ENCODE measurements at places on chromosomes 13 and 19.

DNA sequence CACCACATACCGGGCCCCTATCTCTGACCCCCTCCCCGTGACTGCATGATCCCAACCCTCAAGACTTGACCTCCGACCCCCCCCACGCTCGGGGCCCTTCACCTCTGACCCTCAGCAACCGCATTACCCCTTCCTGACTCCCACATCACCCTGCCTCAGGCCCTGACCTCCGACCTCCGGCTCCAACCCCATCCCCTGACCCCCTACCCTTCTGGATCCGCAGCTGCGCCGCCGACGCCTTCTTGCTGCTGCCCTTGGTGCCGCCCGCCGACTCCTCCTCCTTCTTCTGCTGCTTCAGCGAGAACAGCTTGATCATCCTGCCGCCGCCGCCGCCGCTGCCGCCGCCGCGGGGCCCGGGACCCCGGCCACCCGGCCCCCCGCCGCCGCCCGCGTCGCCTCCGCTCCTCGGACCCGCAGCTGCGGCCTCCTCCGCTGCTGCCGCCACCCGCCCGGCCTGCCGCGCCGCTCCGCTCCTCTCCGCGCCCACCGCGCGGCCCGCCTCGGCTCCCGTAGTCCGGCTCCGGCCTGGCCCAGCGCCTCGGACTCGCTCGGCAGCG is at the start of gene UBE2M:
UBE2M (minus strand) TSS at position 546 of the 557 bp plus-strand sequence; CDS start at position 316, 230 bp downstream.
- no peak for DNase-seq

GRCh38 chr13:104871456-104871855 is 1664.0 kb downstream of the EFNB2 start:
- no peak for DNase-seq

DNA sequence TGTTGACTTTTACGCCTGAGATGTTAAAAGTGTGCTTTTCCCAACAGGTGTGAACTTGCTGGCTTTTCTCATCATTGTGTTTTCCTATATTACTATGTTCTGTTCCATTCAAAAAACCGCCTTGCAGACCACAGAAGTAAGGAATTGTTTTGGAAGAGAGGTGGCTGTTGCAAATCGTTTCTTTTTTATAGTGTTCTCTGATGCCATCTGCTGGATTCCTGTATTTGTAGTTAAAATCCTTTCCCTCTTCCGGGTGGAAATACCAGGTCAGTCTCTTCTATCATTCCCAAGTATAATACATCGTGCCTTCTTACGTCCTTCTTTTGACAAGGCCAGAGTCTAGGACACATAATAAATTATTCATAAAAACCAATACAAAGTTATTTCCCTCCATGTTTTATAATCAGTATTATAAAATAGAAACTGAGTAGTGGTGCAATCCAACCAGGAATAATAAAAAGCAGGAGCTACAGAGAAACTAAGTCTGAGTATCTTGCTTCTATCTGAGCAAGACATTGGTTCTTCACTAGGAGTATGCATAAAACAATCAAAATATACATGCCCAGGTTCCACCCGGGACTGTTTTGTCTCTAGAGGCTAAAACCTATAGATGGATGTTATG is 57.9 kb downstream of the RXFP2 start:
- no peak for DNase-seq

DNA sequence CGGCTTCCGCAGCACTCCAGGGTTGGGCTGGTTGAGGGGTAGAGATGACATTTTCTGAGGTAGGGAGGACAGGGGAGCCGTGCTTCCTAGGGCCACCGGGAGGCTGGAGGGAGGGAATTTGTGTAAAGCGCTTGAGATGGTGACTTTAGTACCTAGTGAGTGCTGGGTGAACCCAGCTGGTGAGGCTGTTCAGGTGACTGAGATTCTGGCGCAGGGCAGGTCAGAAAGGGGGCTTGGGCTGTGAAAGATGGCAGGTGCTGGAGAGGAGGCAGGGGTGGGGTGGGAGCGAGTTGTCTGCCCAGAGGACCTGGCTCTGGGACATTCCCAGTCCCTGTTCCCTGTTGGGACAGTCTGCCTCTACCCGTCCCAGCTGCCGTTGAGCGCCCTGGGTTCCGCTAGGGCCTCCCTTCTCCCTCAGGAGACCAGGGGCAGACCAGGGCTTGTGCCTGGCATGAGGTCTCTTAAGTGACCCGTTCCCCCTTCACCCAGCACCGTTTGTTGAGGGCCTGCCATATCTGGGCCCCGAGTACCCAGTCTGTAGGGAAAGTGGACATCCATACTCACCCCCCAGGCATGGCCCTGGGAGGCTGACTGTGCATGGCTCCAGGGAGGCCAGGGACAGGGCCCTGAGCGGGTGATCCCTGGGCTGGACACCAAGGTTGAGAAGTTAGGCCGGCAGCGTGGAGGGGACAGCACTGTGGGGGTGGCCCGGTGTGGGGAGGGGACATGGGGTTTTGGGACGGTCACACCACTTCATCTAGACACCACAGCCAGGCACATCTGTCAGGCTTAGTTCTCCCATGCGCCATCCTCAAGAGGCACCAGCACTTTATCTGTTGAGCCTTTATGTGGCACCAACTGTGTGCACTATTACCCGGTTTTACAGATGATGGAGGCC is 5.0 kb downstream of the PTOV1 start:
- no peak for DNase-seq

DNA sequence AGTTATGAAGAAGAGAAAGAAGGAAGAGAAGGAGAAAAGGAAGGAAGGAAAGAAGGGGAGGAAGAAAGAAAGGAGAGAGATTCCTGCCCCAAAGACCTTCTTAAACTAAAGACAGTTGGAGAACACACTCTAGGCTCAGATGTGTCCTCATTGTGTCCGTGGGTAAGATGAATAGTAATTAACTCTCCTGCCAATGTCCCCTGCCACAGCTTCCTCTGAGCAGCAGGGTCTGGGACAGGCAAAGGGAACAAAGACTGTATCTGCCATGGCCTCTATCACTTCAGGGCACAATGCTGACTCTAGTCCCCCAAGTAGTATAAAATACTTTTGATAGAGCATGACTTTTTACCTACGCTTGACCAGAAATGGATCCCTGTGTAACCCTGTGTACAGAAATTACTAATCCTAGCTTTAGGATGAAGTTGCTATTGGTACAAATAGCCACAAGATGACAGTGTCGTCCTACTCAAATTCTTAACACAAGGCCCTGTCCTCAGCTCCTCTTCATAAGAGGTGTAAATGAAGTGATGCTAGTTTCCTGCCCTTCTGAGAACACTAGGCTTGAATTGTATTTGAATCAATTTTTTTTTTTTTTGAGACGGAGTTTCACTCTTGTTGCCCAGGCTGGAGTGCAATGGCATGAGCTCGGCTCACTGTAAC is 186.2 kb upstream of the GPR12 start:
- no peak for DNase-seq

DNA sequence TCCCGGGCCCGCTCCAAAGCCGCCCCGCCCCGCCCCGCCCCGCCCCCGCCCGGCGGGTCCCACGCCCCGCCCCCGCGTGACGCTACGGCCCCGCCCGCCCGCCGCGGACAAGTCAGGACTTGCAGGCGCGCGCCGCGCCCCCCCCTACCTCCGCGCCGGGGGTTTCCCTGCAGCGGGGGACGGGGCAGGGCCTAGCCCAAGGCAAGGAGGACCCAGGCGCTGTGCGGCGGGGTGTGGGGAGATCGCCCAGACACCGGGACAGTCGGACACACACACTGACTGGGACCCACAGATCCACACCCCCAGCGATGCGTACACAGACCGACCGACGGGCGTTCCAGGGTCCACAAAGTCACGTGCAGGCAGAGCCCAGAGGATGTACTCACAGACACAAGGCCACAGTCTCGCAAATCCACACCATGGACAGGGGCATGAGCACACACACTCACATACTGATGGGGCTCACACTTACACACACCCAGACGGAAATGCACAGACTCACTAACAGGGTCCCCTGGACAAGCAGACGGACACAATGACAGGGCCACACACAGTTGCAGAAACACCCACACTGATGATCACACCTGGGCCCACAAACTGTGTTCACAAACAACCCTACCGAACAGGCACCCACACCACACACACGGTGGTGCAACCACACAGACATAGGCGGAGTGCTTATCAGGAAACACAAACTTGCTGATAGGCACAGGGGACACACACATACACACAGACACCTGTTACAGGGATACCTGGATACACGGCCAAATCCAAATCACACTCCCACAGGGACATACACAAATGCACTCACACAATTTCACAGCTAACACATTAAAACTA is 436 bp upstream of the BBC3 start:
- no peak for DNase-seq

DNA sequence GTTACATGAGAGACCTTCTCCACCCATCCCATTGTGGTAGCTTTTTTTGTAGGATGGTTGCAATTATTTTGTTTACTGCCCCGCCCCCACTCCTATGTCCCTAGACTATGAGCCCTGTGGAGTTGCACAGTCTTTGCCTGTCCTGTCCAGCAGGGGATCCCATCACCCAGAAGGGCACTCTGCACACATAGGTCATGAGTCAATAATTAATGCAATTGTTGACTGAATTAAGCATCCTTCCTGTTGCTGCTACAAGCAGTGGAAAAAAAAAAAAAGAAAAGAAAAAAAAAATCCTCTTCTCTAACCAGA is 14.2 kb downstream of the C19orf81 start:
- DNase-seq, result no peak
